ENCODE measurements at places on chromosomes 2 and 18.

- peak; percentile 61 for DNase-seq
These were observed 29.5 kb downstream of the OSBPL6 start for GRCh38 chr2:178223806-178224205.

- DNase-seq: peak; percentile 41
These were observed 56.0 kb downstream of the HDAC4 start for GRCh38 chr2:239344857-239345216.

- DNase-seq: no peak
These were observed 8.2 kb downstream of the NFATC1 start for GRCh38 chr18:79403723-79404566.

DNA sequence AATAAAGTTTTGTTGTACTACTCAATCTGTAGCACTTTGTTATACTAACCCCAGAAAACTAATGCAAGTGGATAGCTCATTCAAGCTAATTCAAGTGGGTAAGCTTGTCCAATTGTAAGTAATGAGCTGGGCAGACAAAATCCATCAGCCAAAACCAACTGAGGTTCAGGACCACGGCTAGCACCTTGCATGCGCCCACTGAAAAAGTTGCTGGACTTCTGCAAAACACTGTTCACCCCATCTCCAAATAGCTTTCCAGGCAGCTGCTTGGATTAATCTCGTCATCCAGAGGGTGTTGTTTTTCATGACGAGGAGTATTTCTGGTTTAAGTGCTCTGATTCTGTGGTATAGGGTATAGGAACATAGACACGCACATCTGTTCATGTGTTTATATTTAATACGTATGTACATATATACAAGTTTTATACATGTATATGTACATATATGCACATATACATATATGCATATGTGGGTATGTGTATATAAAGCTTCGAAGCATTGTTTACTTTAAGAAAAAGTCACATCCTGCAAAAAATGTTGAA, 307.5 kb downstream of the GALR1 start:
- no peak for DNase-seq

DNA sequence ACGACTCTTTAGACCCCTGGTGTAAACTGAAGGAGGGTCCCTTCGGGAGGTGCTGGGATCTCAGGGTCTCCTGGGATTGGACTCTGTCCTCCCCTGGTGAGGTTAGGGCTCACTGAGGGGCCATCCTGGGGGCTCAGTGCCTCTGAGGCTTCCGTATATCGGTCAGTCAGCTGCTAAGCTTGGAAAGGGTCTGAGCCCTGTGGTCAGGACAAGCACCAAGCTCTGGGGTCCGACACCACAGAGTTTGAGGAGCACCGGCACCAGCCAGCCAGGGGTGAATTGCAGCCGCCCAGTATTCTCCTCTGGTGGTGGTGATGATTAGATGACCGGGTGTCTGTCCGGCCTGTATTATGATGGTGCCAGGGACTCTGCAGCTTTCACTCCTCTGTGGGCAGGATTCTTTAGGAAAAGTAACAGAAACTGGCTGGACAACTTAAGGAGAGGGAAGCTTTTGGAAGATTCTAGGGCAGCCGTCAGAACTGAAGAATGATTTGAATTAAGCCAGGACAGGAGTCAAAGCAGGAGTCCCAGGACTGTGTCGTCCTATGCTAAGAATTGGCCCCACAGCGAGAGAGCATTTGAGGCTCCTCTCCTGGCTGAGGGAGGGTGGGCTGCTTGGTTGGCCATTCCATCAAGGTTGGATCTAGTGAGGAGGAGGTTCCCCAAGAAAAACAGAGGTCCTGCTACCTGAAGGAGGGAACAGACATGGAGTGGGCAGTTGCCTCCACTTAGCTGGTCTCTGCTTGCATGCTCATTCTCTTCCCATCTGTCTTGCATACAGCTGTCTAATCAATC, 158.6 kb upstream of the HS6ST1 start:
- DNase-seq: no peak

GRCh38 chr2:169561364-169561763, 12.3 kb downstream of the FASTKD1 start:
- DNase-seq: no peak

DNA sequence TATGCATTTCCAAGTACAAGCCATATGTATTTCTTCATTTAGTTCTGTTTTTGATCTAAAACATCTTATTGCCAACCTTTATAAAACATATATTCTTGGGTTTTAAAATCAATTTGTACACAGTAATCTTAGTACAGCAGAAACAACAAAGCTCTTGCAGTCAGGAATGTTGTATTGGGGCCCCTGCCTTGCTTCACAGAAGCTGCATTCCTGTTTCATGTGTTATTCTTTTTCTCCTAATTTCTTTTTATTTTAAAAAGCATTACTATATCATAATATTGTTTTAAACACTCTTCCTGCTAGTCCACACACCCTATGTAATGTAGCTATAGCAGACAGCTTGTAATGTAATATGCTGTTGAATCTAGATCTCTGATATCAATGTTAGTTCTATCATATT, 24.0 kb downstream of the SERPINB7 start:
- no peak for DNase-seq

DNA sequence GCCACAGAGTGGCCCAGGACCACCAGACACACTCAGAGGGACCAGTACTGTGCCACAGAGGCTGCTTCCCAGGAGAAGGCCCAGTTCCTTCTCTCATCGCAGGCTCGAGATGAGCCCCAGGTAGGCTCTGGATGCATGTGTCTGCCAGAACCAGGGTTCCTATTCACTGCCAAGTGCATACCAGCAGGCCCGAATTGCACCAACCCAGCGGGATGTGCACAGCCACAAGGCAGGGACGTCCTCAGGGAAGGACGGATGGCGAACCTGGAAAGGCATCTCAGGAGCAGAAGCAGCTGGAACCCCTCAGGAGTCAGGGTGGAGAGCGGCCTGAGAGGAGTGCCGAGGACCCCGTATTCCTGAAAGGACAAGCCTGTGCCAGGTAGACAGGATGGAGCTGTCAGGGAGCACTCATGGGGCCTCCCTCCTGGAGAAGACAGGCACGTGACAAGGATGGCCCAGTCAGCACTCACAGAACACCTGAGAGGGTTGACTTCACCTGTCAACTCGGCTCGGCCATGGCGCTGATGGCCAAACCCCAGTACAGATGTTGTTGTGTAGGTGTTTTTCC, 73.7 kb downstream of the PTGR3 start:
- no peak for DNase-seq

- no peak for DNase-seq
These were observed 273.7 kb upstream of the PIK3C3 start for GRCh38 chr18:41681138-41681880.

- DNase-seq: no peak
These were observed 5.2 kb downstream of the CD207 start for GRCh38 chr2:70830366-70830765.

Data from NCI-H1436 (cell line).